NCI-H2029 treated with DMSO at 0.1 percent for 48 hours (cell line): ENCODE measurements at places on chromosomes 2 and 18.

DNA sequence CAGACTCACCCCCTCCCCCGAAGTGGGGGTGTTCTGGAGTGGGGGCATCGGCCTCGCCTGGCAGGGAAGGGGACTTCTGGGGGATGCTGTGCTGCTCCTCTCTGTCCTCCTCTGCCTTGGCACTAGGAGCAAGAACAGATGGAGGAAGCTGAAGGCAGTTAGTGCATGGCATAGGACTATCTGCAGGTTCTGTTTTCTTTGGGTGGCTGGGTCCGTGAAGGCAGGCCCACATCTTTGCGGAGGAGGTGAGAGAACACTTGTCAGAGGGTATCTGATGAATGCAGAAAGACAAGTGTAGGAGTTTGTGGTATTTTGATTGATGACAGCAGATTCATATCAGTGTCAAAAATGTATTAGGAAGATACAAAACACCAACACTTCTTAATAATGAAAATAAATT lies 411.4 kb downstream of the TSN start:
- no peak for DNase-seq

- DNase-seq: no peak
Observed at GRCh38 chr2:176704282-176704858, 435.1 kb downstream of the MTX2 start.

DNA sequence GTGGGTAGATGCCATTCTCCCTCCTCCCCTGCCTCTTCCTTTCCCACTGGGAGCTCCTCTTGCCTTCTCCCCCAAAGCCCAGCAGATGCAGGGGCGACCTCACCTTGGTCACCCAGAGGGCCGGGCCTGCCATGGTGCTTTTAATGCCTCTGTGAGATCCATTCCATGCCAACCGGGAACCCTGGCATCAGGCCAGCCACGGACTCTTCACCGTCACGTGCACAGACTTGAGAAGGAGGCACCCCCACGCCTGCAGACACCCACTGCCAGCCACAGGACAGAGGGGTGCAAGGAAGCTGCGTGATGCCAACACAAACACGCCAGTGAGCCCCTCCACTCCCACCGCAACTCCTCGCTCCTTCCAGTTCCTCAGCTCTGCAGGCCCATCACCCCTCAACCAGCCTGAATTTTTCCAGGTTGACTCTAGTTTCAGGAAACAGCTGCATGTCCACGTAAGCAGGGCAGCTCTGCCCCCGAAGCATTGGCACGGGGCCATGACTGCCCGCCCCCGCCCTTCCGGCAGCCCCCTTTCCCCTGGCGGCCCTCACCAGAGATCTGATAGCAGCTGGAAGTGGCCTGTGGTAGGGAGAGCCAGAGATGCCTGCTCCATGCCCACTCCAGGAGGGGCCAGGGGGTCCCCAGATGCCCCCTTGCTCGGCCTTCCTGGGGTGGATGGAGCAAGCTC lies 50.8 kb downstream of the DNMT3A start:
- no peak for DNase-seq

DNA sequence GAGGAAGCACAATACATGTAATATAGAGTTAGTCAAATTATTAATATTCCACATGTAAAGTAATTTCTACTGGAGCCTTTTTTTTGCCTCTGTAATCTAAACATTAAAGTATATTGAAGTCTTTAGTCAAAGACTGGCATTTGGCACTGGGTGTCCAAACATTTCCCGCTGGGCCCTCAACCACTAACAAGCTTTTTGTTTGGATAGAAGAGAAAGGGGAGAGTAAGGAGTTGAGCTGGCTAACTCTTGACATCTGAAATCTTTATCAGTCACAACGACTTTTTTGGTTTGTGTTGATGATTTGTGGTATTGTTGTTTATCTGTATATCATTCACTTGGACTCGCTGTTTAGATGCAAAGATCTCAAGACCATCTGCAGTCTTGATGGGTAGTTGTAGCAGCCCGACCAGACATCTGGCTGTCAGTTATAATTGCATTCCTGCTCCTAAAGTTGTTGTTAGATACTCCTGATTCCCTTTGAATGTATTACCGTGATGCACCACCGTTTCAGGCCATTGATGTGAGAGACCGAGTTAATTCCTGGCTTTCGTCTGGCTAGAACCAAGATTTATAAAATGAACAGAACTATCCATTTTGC lies 379.6 kb downstream of the MTX2 start:
- no peak for DNase-seq

DNA sequence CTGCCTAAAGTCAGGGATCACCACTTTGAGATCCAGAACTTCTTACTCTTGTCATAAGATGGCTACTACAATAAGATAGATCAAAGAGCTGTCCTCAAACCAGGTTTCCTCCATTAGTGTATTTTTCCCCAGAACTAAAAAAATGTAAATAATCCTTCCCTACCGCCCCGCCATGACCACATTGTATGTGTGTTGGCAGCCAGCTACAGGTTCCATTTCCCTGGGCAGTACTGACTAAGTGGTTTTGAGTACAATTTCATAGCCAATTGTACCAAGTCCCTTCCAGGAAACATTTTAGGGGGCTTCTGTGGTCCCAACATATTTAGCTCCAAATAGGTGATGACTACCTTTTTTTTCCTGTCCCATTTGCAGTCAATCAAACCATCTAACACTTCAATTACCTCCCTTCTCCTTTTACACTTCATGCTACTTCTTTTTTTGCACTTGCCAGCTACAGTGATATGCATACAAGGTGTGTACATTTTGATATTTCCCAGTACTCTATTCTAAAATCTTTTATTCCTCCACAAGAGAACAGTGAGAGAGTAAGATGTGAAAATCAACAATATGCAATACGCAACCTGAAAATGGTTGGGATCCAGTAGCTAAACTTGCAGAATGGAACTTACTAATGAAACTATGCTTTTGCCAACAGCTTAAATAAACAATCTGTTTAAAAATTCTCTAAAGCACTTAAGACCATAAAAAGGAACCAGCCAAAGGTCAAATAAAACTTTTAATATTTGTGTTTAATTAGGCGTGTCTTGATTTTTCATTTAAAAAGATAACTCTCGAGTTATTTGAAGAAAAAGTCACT lies 3.9 kb downstream of the PUM2 start:
- DNase-seq: no peak

DNA sequence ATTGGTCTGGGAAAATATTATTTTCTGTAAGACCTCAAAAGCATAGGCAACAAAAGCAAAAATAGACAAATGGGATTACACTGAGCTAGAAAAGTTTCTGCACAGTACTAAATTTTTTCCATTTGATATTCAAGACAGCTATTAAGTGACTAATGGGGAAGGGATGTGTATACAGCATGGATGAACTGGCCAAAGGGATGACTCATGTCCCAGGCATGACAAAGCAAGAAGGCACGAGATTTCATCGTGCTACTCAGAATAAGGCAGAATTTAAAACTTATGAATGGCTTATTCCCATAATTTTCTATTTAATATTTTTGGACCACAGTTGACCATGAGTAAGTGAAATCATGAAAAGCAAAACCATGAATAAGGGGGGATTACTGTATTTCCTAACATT lies 1250.1 kb upstream of the GYPC start:
- no peak for DNase-seq

DNA sequence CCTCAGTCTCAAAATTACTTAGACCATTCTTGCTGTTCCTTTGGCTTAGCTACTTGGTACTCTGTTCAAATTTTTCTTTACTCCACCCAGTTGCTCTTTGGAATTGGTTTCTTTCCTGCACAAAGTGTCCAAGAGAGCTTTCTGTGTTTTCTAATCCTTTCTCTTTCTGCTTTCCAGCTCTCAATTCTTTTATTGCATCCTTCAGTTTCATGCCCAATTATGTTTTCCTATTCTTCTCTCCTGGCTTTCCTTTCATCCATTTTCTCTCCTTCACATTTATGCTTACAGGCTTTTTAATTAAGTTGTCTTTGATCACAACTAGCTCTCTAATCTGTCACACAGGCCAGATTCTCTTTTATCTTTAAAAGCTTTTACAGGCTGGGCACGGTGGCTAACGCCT lies 38.2 kb downstream of the UBR3 start:
- DNase-seq: no peak

- DNase-seq: no peak
Observed at GRCh38 chr2:650343-651310, 26.6 kb downstream of the TMEM18 start.

GRCh38 chr18:32775628-32776027 lies 2.8 kb upstream of the KLHL14 start:
- no peak for DNase-seq

GRCh38 chr2:130850788-130851623 lies 14.3 kb downstream of the ARHGEF4 start:
- no peak for DNase-seq

- no peak for DNase-seq
Observed at GRCh38 chr2:147456779-147457178, 388.1 kb upstream of the ACVR2A start.

DNA sequence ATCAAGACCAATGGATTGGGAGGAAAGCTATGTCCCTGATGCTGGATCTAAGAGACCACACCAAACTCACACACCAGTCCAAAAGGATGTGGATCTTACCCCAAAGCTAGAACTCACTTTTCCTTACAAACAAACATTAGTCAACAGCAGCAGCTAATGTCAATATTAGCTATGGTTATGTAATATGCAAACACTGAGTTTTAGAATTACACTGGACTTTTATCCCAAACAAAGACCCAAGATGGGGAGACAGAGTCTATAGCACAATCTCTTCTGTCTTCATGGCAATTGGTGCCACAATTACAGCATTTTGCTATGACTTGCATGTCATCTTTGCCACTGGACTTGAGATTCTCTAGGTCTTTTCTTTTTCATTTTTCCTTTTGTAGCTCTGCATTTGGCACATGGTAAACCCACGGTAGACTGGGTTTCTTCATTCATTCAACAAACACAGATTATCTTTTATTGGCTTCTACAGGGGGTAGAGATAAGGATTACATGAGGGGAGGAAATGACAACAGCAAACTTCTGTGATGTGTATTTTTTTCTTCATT lies 59.0 kb downstream of the SPRED2 start:
- DNase-seq: no peak

DNA sequence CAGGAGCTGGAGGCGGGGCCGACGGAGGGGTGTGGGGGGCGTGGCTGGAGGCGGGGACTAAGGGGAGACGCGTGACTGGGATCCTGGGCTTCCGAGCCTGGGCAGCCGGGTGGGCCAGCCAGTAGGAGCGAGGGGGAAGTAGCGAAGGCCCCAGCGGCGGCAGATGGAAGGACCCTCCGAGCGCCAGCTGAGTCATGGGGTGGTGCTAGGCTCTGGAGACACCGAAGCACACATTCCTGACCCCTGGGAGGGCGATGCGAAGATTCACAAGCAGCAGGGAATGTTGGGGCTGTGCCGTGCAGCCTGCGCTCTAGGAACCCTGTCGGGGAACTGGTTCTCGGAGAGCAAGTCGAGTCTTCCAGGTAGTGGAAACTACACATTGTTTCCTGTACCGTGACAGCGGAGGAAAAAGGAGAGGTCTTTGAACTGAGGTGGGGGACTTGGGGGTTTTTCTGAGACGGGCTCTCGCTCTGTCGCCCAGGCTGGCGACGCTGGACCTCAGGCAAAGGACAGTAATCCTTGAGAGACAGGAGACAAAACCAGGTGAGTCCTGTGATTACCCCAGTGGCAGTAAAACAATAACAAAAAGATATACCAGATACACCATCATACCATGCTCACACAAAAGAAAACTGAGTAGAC lies 650 bp upstream of the AFG3L2 start:
- no peak for DNase-seq

- no peak for DNase-seq
Observed at GRCh38 chr2:150647943-150648342, 160.5 kb upstream of the RND3 start.

GRCh38 chr2:96097951-96098823 lies 18.2 kb downstream of the ADRA2B start:
- DNase-seq: no peak

- peak; percentile 67 for DNase-seq
Observed at GRCh38 chr2:37802211-37802752, 122.8 kb upstream of the RMDN2 start.

- DNase-seq: no peak
Observed at GRCh38 chr18:22106536-22107292, 62.7 kb upstream of the GATA6 start.

GRCh38 chr18:34718610-34719009 lies 8.5 kb downstream of the DTNA start:
- DNase-seq: no peak

- DNase-seq: no peak
Observed at GRCh38 chr2:66700677-66701066, 265.7 kb downstream of the MEIS1 start.

GRCh38 chr18:79715280-79715679 lies 35.7 kb downstream of the CTDP1 start:
- DNase-seq: no peak

DNA sequence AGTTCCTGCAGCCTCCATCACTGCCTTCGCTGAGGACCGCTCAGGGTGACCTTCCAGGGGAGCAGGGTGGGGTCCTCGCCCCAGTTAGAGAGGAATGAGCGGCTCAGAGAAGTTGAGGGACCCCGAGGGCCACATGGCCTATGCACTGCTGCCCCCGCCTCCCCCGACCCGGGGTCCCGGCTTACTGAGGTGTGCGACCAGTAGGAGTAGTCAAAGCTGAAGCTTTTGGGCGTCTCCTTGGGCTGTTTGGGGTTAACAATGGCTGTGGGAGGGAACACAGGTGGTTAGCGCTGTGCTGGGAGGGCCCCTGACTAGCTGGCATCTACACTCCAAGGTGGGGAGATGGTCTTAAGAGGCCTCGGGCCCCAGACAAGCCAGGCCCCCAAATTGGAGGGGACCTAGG lies 31.0 kb downstream of the KIF1A start:
- no peak for DNase-seq

- DNase-seq: no peak
Observed at GRCh38 chr2:175981551-175981950, 20.5 kb downstream of the LNPK start.

DNA sequence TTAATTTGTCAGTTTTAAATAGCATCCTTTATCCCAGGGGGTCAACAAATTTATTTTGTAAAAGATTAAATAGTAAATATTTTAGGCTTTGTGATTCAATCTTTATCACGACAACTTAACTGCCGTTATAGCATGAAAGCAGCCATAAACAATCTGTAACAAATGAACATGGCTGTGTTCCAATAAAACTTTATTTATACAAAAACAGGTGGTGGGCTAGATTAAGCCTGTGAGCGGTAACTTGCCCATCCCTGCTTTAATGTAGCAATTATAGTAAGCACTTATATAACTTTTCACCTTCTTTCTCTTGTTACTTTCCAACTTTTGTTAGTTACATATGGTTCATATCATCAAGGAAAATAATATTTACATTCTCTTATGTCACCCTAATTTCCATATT lies 121.9 kb downstream of the ATL2 start:
- no peak for DNase-seq

GRCh38 chr18:2354292-2354691 lies 217.0 kb downstream of the METTL4 start:
- no peak for DNase-seq

- no peak for DNase-seq
Observed at GRCh38 chr2:134408386-134408785, 154.5 kb downstream of the MGAT5 start.

DNA sequence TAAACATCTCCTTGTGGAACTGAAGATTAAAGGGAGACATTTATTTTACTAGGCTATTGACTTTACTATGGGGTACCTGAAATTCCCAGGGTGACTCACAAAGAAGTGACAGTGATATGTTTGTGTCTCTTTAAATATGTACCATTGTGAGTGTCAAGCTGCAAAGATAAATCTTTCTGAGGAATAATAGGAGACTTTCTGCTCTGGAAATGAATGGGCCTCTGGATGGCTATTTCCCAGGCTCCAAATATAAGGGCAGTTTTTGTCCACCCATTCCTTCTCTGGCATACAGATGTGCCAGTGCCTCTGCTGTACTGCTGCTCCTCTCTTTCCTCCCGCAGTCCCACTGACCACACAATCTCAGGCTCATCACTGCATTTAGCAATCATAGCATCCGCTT lies 586.4 kb upstream of the CNTNAP5 start:
- DNase-seq: no peak

- no peak for DNase-seq
Observed at GRCh38 chr2:221283896-221284545, 288.1 kb downstream of the EPHA4 start.
